ENCODE measurements at places on chromosomes 3 and 15.

DNA sequence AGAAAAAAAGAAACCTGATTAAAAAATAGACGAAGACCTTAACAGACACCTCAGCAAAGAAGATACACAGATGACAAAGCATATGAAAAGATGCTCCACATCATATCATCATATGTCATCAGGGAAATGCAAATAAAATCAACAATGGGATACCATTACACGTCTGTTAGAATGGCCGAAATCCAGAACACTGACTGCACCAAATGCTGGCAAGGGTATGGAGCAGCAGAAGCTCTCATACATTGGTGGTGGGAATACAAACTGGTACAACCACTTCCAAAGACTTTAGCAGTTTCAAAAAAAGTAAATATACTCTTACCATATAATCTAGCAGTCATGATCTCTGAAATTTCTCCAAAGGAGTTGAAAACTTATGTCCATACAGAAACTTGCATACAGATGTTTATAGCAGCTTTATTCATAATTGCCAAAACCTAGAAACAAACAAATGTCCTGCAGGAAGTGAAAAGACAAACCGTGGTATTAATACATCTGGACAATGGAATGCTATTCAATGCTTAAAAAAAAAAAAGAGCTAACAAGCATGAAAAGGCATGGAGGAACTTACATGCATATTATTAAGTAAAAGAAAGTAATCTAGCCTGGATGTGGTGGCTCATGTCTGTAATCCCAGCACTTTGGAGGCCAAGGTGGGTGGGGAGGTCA is 107.4 kb downstream of the HES1 start:
- DNase-seq = no peak

DNA sequence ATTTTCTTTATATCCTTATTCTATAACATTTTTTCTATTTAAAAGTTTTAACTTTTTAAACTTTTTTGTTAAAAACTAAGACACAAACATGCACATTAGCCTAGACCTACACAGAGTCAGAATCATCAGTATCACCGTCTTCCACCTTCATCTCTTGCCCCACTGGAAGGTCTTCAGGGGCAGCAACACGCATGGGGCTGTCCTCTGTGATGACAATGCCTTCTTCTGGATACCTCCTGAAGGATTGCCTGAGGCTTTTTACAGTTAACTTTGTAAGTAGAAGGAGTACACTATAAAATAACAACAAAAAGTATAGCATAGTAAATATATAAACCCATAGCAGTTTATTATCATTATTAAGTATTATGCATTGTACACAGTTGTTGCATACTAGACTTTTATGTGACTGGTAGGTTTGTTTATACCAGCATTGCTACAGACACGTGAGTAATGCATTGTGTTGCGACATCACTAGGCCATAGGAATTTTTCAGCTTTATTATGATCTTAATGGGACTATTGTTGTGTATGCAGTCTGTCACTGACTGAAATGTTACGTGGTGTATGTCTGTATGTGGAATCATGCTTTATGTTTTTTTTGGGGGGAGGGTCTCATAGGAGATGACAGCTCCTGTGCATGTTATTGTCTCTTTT is 18.2 kb downstream of the ATP1B3 start:
- DNase-seq = no peak

- DNase-seq = no peak
Observed at GRCh38 chr3:106963442-106963841, 413.8 kb upstream of the CCDC54 start.

DNA sequence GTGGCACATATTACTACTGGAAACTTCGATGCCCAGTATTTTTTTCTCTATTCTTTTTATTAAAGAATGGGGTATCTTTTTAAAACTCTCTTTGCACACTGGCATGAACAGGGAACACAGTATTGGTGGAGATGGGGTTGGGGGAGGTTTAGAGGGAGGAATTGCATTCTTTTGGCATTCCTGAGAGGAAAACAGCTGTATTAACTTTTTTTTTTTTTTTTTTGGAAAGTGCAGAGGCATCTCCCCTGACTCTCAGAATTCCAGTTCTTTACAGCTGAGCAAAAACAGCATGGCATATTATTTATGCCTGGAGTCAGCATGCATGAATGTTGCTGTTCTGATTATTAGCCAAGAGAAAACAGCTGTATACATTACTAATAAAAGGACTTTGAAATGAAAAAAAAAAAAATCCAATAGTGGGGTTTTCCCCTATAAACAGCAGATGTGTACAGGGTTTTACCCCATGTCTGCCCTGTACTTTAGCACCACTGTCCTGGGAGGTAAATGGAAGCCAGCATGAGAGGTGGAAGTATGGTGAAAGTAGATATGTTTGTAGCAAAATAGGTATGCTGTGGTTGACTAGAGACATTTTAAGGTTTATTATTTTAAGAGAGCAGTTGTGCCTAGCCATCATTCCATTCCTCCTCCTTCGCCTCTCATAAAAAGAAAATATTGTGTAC is 132.2 kb downstream of the FNDC3B start:
- no peak for DNase-seq

DNA sequence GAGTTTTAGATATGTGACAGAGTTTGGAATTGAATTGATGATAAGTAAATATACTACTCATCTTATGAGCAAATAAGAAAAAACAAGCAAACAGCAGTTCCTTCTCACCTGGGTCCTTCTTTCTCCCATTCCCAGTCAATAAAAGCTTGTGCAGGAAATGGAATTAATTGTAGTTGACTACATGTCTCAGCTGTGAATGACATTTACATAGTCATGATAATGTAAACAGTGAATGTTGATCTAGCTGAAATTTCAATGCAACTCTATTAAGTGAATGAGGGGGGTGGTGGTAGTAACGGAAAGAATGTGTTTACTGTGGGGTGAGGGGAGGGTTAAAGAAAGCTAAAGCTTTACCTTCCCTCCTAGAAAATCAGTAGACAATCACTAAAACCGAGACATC is 76.2 kb downstream of the NFKBIZ start:
- DNase-seq = no peak

GRCh38 chr3:60754617-60755016 is 496.6 kb downstream of the FHIT start:
- DNase-seq = no peak

- no peak for DNase-seq
Observed at GRCh38 chr3:165640970-165641369, 196.3 kb downstream of the BCHE start.

DNA sequence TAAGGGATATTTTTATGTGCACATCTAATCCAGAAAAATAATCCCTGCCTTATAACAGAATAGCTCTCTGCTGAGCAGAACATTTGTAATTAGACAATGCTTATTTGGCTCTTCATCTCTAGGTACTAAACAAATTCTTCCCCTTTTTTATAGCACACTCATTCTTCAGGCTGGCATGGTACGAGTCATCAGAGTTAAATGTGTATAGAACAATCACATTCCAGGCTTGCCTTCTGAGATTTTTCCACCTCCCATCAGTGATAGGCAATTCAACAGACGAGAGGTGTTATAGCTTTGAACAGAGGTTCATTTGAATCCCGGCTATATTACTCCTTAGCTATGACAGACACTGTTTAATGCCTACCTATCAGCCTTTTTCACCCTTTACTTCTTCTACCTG is 21.4 kb upstream of the SPPL2A start:
- DNase-seq = no peak

- no peak for DNase-seq
Observed at GRCh38 chr15:68479870-68480269, 47.9 kb upstream of the ITGA11 start.

- no peak for DNase-seq
Observed at GRCh38 chr3:67030785-67031740, 33.0 kb downstream of the KBTBD8 start.

- DNase-seq = no peak
Observed at GRCh38 chr3:55875113-55875512, 388.0 kb upstream of the WNT5A start.

DNA sequence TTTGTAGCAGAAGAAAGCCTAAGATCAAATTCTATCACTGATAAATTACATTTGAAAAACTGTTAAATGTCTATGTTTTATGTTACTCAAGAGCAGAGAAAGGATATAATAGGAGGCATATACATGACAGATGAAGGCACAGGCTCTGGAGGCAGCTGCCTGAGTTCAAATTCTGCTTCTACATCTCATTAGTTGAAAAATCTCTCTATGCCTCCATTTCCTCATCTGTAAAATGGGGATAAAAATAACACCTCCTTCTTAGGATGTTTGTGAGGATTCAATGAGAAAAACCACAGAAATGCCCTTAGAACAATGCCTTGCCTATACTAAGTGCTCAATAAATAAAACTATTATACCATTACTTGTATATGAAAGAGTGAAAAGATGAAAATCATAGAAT is 21.0 kb downstream of the TP53BP1 start:
- DNase-seq = no peak

DNA sequence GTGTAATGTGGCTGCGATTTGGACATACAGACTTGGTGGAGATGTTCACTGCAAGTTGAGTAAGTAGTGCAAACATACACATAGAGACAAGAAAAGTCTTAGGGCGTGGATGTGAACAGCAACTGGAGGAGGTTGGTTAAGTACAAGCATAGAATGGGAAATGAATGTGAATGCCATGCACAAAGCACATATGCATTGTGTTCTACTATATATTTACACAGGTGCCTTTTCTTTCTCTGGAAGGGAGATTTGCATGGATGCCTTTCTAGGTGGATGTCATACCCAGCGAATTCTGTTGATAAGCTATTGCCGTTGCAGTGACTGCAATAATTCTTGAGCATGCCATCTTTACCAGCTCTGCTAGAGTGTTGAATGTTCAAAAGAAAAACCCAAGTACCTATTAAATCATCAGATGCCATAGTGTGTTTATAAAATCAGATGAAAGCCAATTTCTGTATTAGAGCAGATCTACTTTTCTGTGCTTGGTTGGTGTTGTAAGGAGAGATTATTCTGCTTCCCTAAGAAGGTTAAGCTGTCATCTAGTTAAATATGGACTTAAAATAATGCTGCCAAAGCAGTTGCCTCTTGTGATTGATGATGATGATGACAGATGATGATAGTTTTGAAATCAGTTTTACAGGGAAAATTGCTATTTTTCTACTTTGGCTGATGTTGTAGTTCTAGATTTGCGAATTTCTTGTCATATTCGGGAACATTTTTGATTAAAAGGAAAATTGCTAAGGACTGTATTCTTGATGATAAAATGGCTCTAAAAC is 148.4 kb downstream of the CNTN4 start:
- DNase-seq = no peak

DNA sequence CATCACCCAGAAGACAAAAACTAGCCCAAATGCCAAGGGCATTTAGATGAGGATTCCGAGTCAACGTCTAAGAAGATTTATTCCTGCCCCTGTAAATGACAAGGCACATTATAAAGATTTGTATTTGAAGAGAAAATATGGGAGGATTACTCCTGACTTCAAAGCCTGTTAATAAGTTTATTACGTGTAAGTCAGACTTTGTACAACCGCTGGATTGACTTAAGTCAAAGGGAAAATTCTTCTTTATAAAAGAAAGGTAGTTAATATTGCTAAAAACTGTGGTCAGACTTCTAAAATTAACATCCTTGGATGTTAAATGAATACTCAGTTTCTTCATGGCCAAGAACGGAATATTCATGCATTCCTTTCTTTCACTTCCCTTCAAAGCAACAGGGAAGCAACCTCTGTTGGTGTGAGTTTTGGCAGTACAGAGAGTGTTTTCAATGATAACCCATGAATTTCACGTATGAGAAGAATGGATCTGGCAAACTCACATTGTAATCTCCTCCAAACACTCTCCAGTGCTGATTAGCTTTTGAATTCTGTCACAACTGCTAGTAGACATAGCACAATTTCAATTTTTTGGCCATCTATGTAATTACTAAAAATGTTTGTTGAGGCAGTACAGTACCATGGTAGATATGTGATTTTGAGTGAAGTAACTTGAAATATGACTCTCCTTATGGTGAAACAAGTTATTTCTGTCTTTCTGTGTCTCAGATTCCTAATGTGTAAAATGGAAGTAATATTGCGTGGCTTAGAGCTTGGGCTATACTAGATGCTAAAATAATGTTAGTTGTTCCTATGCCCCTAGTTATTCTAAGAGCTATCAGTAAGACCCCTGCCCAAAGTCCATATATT is 62.0 kb downstream of the PLD1 start:
- DNase-seq = no peak

GRCh38 chr3:89606151-89606550 is 498.7 kb downstream of the EPHA3 start:
- DNase-seq = no peak

DNA sequence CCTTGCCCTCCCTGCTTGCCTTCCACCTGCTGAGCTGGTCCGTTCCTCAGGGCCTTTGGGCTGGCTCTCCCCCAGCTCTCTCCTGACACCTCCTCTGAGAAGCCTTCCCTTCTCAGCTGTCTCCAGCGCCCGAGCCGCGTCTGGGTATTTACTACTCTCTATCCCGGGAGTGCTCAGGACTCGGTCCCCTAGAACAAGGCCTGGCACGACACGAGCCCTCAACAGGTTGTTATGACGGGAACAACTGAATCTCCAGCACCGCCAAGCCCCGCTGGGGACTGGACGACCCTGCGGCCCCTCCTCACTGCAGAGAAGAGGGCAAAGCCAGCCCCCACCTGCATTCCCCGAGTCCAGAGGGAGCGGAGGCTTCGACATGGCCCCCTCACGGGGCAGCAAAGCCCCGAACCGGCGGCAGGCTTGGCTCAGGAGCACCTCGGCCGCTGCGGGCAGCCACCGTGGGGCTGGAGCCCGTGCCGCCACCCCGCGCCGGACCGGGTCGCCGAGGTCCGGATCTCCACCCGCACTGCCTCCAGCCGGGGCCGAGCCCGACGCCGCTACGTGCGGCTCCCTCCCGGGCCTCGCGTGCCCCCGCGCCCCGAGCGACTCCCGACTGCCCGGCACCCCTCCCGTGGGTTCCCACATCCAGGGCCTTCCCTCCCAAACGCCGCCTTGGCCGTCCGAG is 792 bp downstream of the TPRA1 start:
- DNase-seq = peak; percentile 52

GRCh38 chr15:39581793-39582285 is 960 bp downstream of the THBS1 start:
- peak; percentile 80 for DNase-seq

DNA sequence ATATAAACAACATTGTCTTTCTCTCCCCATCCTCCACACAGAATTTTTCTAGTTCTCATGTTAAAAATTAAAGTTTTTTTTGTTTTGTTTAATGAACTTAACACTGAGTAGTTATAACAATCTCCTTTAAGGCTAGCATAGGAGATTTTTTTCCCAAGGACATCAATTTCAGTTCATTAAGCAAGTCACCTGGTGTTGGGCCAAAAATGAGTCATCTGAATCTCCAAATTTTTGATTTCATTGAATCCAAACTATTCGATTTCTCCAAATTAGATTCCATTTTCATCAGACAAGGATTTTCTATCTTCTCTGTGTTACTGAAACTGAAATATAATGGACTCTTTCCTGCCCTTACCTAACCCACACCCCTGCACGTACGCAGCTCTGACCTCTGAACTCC is 631.4 kb upstream of the MDFIC2 start:
- no peak for DNase-seq

GRCh38 chr15:61069394-61070075 is 159.6 kb downstream of the RORA start:
- DNase-seq = no peak

- no peak for DNase-seq
Observed at GRCh38 chr3:104952146-104952972, 414.4 kb upstream of the ALCAM start.

- DNase-seq = no peak
Observed at GRCh38 chr15:91954292-91954691, 100.8 kb downstream of the SLCO3A1 start.
